Breast epithelium (tissue), 4 donors: ENCODE measurements at places on chromosomes 1 and 21. TPM values are rescaled to one million over a fixed set of nuclear protein-coding genes. Genes with fewer than 3 reads are reported as not detected.
A peak's percentile ranks its signal among the peaks of the same experiment; 100 is the strongest.

DNA sequence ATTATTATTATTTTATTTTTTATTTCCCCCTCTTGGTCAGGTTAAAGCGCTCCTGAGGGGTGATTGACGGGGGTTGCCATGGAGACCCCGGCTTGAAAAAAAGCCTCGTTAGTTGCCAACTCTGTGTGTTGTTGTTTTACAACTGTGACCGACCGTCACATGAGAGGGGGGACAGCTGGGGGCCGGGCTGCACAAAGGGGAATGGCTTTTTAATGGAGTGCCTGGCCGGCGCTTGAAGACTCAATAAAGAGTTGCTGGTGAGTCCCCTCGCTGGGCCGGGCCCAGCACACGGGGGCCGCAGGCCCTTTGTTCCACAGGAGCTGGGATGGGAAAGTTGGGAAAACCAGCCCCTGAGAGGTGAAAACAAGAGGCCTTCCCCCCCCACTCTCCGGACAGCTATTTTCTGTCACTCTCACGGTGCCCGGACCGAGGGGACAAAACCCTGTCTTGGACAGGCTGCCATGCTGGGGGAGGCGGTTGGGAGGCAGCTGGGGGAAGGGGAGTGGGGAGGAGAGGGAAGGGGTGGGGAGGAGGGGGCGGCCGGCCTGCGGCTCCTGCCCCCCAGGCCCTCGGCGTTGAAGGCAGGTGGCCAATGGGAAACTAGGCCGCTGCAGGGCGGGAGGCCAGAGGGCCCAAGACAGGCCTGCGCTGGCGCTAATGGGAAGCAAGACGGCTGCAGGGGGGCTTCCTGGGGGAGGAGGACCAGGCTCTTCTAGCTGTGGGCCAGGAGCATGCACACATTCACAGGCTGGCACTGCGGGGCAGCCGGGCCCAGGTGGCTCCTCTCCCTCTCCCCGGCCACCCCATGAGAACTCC, 67.6 kb downstream of the CASZ1 start:
- peaks cover 3% of the 10 kb centered on the region for H3K27me3 ChIP-seq
- peaks cover 43% of the 10 kb centered on the region for H3K4me1 ChIP-seq
- no peak overlapping the region for H3K4me3 ChIP-seq
- H3K36me3 ChIP-seq, result no peaks in the 10 kb centered on the region
- H3K27ac ChIP-seq, result no peak overlapping the region

DNA sequence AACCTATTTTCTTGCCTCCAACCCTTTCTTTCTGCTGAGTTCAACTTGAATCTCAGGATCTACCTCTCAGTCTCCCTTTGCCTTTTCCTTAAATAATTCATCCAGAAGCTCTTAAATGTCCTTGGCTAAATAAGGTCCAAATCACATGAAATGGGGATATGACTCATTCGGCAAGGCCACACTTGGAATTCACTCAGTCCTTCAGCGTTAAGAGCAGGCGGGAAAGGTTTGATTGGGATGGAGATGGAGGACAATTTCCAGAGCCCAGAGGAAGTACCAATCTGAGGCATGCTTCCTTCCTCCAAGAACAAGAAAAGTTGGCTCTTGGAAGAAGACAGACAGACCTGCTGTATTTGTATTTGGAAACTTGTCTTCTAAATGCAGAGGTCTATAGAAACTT, 128.5 kb downstream of the PROX1 start:
- DNase-seq, result no peak
- no peak overlapping the region for H3K4me3 ChIP-seq
- H3K27me3 ChIP-seq, result no peaks in the 10 kb centered on the region
- no peaks in the 10 kb centered on the region for H3K4me1 ChIP-seq
- no peaks in the 10 kb centered on the region for H3K36me3 ChIP-seq
- no peak overlapping the region for H3K27ac ChIP-seq

CR1L gene
- total RNA-seq, result not detected

DNA sequence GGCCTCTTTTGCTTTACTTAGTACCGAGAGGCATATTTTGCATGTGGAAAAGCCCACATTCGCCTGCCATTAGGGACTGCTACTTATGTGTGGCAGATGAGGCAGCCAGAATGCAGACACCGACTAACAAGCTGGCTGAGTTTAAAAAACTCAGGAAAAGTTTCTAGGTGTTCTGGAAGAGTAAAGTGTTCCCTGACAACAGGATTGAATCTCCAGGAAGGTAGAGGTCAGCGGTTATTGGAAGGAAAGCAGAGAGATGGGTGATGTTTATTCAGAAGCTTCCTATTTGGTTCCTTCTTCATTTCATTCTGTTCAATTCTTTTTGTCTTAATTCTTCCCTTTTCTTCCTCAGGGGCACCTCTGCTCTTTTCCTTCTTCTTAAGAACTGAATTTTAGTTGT, 206.9 kb upstream of the SNX7 start:
- no peaks in the 10 kb centered on the region for H3K4me1 ChIP-seq
- H3K4me3 ChIP-seq, result no peak overlapping the region
- no peaks in the 10 kb centered on the region for H3K36me3 ChIP-seq
- no peaks in the 10 kb centered on the region for H3K27me3 ChIP-seq
- H3K27ac ChIP-seq, result no peak overlapping the region
- no peak for DNase-seq

GJA4 gene
- total RNA-seq, result 8.9 TPM

- H3K27me3 ChIP-seq, result no peaks in the 10 kb centered on the region
- DNase-seq, result no peak
- no peaks in the 10 kb centered on the region for H3K4me1 ChIP-seq
- no peaks in the 10 kb centered on the region for H3K36me3 ChIP-seq
- H3K27ac ChIP-seq, result no peak overlapping the region
- no peak overlapping the region for H3K4me3 ChIP-seq
Measured at GRCh38 chr1:199522338-199522737, 505.2 kb upstream of the NR5A2 start.

CFHR4 gene
- not detected for total RNA-seq

ILDR2 gene
- total RNA-seq, result 1.9 TPM

GRCh38 chr1:201937624-201938213, 8.6 kb downstream of the LMOD1 start:
- no peak overlapping the region for H3K4me3 ChIP-seq
- no peaks in the 10 kb centered on the region for H3K4me1 ChIP-seq
- no peak for DNase-seq
- H3K36me3 ChIP-seq, result no peaks in the 10 kb centered on the region

DNA sequence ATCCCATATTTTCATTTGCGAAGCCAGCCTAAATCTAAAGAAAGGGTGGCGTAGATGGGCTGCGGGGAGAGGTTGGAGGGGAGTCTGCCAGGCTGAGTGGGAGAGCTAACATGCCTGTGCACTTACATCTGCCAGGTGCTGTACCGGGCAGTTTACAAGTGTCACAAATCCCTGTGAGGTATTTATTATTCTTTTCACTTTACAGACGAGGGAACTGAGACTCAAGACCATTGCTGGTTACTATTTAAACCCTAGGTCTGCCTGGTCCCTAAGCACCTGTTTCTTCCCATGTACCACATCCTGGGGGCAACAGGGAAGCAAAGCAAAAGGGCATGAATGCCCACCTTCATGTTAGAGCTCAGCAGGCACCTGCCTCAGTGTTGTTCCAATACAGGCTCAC, 19.4 kb upstream of the EFNA1 start:
- H3K27ac ChIP-seq, result no peak overlapping the region
- no peaks in the 10 kb centered on the region for H3K36me3 ChIP-seq
- no peak for DNase-seq
- no peak overlapping the region for H3K4me3 ChIP-seq

ADAMTS5 gene
- 14.8 TPM for total RNA-seq

DNA sequence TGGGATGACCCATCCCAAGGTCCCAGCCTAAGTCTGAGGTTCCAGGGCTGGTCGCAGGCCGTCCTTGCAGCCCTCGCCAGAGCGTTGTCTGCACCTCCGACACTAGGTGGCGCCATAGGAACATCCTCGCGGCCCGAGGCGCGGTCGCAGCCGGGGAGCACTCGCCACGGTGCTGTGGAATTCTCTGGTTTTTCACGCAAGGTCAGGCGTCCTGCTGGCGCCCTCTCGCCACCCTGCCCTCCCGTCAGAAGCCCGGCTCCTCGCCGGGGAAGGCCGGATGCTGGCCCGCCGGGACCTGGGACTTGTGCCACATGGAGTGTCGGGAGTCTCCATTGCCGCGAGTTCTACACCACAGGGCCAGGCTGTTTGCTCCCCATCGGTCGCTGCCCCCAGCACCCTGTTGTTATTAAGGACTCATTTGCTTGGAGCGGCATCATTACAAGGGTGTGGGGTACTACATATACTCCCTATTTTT, 196.8 kb upstream of the LMO4 start:
- peak overlapping the region; percentile 48 for H3K4me3 ChIP-seq
- H3K4me1 ChIP-seq, result no peaks in the 10 kb centered on the region
- H3K27ac ChIP-seq, result peak overlapping the region; percentile 80

PLPPR4 gene
- total RNA-seq, result 2.3 TPM

GRCh38 chr1:205588636-205589035, 43.2 kb downstream of the ELK4 start:
- DNase-seq, result no peak
- H3K4me1 ChIP-seq, result no peaks in the 10 kb centered on the region
- H3K36me3 ChIP-seq, result no peaks in the 10 kb centered on the region

SMIM1 gene
- 4.7 TPM for total RNA-seq

GRCh38 chr21:43882952-43883545, 18.0 kb downstream of the AGPAT3 start:
- no peaks in the 10 kb centered on the region for H3K36me3 ChIP-seq
- peaks cover 9% of the 10 kb centered on the region for H3K4me1 ChIP-seq
- no peaks in the 10 kb centered on the region for H3K27me3 ChIP-seq
- no peak for DNase-seq
- no peak overlapping the region for H3K27ac ChIP-seq

DNA sequence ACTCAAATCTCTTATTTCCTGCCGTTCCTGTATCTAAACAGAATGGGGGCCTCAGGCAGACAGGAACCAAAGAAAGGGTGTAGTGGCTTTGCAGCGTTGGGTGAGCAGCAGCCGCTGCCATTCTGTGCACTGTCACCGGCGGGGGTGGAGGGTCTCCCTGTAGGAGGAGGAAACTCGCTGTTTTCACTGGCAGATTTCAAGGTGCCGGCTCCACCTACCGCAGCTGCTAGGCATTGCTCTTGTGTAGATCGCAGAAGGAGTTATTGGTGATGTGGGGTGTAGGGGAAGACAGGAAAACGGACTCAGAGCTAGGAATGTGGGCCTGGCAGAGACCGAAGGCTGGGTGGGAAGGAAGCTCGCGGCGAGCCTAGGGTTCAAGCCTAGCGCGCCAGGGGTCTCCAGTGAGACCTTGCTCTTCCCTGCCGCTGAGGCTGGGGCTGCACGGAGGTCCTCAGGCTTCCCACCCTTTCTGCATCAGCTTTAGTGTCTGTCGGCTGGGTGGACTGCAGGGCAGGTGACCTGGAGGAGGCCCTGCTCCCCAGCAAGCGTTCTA, 20.8 kb downstream of the ATP5PO start:
- peak; percentile 35 for DNase-seq
- H3K36me3 ChIP-seq, result no peaks in the 10 kb centered on the region

NHLH1 gene
- not detected for total RNA-seq

SASS6 gene
- total RNA-seq, result 7.2 TPM

- no peaks in the 10 kb centered on the region for H3K4me1 ChIP-seq
- no peak overlapping the region for H3K27ac ChIP-seq
- DNase-seq, result no peak
Measured at GRCh38 chr1:231203259-231204057, 37.6 kb upstream of the GNPAT start.

TNFRSF4 gene
- 2.3 TPM for total RNA-seq

DNA sequence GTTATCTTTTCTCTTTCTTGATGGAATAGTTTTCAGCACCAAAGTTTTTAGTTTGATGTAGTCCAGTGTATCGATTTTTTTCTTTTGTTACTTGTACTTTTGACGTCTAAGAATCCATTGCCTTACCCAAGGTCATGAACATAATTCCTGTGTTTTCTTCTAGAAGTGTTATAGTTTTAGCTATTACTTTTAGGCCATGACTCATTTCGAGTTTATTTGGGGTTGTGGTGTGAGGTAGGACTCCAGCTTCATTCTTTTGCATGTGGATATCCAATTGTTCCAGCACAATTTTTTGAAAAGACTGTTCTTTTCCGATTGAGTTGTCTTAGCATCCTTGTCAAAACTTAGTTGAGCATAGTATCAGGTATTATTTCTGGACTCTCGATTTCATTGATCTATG, 79.4 kb upstream of the SELENON start:
- no peaks in the 10 kb centered on the region for H3K36me3 ChIP-seq
- no peaks in the 10 kb centered on the region for H3K27me3 ChIP-seq
- H3K4me3 ChIP-seq, result no peak overlapping the region
- no peaks in the 10 kb centered on the region for H3K4me1 ChIP-seq

DNA sequence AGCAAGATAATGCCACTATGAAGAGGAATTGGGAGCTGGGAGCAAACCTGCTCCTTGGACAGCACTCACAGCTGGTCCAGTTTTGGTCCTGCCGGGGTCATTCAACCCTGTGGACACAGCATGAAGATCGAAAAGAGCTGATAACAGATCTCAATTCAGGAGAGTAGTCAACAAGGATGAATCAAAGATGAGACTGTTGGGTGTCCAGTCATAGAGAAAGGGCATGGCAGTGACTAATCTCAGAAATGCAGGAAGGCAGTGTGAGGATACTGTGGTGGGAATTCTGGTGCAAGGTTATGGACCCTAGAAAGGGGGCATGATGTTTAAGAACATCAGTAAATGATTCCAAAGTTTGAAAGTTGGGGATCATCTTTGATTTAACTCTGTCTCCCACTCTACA, 261.4 kb upstream of the ZP4 start:
- H3K36me3 ChIP-seq, result no peaks in the 10 kb centered on the region
- no peaks in the 10 kb centered on the region for H3K4me1 ChIP-seq
- no peak for DNase-seq
- H3K27ac ChIP-seq, result no peak overlapping the region

PRRX1 gene
- total RNA-seq, result 73.1 TPM

DNA sequence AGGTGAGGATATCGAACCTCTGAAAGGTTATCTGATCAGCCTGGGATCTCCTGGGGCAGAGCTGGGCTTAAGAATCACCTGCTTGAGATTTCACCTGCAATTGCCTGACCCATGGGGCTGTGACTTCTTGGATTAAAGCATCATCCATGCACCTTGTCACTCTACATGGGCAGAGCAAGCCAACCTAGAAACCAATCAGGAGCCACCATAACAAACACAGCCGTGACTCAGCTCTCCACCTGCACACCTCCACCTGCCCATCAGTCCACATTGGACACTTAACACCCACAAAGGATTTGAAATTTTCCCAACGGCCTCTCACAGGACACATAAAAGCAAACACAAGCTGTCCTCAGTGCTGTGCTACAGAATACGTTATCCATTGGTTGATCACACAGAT, 35.1 kb upstream of the ETS2 start:
- no peak overlapping the region for H3K27ac ChIP-seq
- no peaks in the 10 kb centered on the region for H3K4me1 ChIP-seq
- H3K27me3 ChIP-seq, result no peaks in the 10 kb centered on the region
- H3K36me3 ChIP-seq, result no peaks in the 10 kb centered on the region
- DNase-seq, result no peak

- no peak for DNase-seq
- no peaks in the 10 kb centered on the region for H3K36me3 ChIP-seq
- peaks cover 7% of the 10 kb centered on the region for H3K4me1 ChIP-seq
- H3K27me3 ChIP-seq, result no peaks in the 10 kb centered on the region
- peak overlapping the region; percentile 27 for H3K27ac ChIP-seq
- no peak overlapping the region for H3K4me3 ChIP-seq
Measured at GRCh38 chr1:12604986-12605385, 13.0 kb downstream of the DHRS3 start.

HPDL gene
- 0.44 TPM for total RNA-seq

RHBG gene
- total RNA-seq, result not detected
